Activated CD4-positive, CD25-positive, alpha-beta regulatory T cell (primary cell): ENCODE measurements at places on chromosomes 6 and 20.
A peak's percentile ranks its signal among the peaks of the same experiment; 100 is the strongest.

DNA sequence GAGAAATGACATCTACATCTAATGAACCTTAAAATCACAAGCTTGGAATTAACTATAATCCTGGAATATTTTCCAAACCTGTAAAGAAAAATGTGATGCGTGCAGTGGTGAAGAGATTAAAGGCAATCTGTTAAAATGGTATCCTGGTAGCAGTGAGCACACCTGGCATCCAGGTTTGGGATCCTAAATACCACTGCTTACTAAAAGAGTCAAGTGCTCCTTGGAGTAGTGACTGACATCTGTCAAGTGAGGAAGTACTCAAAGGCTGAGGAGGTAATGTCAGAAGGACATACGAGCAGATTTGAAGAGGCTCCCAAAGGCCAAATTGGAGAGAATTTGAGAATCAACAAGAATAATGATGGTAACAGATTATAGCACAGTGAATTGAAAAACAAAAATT is 32.8 kb downstream of the PCMT1 start:
- no peak for DNase-seq

- no peak for DNase-seq
Observed at GRCh38 chr20:62633598-62634329, 8.5 kb upstream of the SLCO4A1 start.

DNA sequence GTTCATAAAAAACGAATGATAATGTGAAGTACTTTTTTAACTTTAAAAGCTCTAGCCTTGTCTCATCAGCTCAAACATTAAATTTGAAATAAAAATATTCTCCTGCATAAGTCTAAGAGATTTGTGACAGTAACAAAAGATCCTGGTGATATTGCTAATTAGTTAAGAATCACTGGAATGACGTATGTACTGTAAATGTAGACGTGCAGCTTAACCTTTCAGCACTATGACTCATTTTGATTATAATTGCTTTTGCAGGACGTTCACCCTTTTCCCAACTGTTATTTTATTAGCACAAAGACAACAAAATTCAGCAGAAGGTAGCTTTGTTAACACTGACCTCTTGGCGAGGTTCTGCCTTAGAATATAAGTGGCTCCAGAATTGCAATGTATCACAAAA is 68.6 kb downstream of the TENT5A start:
- no peak for DNase-seq

- DNase-seq, result no peak
Observed at GRCh38 chr6:107632381-107633136, 142.6 kb downstream of the SOBP start.

GRCh38 chr6:153059757-153060156 is 57.2 kb upstream of the MTRF1L start:
- no peak for DNase-seq

DNA sequence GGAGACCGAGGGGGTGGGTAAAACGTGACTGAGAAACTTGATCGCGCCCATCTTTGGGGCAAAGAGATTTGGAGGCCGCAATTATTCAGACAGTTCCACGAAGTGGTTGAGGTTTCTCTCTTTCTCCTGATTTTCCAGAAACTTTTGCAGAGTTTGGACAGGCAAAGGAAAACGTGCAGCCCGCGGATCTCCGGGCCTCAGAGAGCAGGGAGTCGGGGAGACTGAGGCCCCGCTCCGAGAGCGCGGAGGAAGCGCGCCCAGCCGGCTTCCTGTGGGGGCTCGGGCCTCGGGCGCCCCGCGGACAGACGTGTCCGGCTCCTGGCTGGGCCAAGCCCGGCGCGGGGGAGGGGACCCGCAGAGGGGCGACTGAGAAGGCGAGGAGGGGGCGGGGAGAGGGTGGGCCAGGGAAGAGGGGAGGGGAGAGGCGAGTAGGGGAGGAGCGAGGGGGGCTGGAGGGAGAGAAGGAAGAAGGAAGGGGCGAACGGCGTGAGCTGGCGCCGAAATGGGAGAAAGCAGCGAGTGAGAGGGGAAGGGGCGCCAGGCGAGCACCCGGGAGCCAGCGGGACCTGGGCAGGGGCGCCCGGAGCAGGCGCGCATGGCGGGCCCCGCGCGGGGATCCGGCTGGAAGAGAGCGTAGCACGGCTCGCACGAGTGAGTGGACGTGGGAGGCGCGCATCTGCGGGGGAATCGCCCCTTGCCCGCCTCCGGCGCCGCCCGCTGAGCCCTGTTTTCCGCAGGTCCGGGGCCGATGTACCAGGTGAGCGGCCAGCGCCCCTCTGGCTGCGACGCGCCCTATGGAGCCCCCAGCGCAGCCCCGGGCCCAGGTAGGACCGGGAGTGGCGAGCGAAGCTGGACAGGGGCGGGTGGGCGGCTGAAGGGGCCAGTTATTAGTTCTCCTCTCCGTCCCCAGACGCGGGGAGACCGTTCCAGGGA is at the start of gene MDFI:
Gene MDFI (plus strand): TSS at position 467 of the 933 bp plus-strand sequence. CDS start 282 bp downstream, at position 749.
- DNase-seq, result no peak

DNA sequence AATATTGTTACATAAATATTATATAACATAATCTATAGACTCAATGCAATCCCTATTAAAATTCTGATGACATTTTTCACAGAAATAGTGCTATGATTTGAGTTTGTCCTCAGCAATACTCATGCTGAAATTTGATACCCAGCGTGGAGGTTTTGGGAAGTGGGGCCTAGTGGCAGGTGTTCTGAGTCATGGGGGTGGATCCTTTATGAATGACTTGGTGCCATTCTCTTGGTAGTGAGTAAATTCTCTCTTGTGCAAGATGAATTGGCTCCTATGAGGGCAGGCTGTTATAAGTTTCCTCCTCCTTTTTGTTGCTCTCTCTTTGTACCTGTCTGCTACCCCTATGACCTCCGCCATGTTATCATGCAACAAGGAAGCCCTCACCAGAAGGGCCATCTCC is 65.8 kb downstream of the SHPRH start:
- DNase-seq, result no peak

DNA sequence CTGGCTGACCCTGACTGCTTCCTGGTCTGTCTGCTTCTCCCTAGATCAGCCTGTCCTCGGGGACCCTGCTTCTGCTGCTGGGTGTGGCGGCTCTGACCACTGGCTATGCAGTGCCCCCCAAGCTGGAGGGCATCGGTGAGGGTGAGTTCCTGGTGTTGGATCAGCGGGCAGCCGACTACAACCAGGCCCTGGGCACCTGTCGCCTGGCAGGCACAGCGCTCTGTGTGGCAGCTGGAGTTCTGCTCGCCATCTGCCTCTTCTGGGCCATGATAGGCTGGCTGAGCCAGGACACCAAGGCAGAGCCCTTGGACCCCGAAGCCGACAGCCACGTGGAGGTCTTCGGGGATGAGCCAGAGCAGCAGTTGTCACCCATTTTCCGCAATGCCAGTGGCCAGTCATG is 6.3 kb downstream of the NRSN2 start:
- no peak for DNase-seq

DNA sequence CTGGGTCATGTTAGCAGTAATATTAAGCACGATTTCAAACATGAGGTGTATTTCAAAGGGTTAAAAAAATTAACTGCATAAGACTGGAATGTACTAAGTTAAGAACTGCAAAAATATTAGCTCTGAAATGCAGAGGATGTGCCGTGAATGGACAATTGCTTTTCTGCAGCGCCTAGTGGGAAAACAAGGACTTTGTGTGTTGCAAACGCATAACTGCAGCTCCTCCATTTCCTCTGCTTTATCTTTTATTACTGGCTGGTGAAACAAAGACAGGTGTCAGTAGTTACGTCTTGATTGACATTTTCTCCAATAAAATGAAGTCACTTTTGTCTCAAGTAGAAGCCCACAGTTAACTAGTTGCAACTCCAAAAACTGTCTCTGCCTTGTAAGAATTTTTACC is 1.7 kb downstream of the PDE7B start:
- no peak for DNase-seq

DNA sequence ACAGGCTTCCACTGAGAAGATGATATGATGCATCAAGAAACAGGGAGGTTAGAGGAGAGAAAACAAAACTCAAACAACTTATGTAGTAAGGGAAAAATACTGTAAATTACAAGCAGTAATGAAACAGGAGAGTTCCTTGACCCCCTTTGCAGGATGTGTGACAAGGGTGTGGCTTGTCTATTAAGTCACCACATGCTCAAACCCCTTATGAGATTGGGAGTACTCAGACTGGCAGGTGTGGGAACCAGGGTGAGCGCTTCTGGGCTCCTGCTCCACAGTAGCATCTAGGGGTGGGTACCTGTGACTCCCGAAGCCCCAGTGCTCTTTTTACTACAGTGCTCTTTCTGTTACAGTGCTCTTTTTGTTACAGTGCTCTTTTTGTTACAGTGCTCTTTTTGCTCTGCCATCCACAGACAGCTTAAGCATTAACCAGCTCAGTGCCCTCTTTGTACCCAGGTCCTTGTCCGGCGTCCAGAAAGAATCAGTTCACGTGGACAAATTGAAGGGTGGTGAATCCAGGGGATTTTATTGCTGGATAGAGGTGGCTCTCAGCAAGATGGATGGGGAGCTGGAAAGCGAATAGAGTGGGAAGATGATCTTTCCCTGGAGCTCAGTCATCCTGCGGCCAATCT is 28.7 kb downstream of the OLIG3 start:
- no peak for DNase-seq

- no peak for DNase-seq
Observed at GRCh38 chr6:85650606-85651005, 7.9 kb upstream of the SYNCRIP start.

GRCh38 chr20:16115911-16116552 is 457.2 kb downstream of the KIF16B start:
- no peak for DNase-seq

DNA sequence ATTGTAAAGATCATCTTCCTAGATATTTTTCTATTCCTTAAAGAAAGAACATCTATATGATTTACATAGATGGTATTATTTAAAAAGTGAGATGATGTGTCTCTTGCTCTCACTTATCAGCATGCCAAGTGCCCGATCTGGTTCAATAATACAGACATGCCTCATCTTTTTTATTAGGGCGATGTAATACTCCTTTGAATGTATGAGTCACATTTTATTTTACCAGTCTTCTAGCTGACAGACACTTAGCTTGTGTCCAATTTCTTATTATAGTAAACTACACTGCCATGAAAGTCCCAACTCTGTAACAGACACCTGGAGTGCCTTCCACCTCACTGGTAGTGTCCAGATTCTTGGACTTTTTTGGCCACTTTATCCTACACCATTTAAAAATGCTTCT is 586.6 kb upstream of the BTBD3 start:
- DNase-seq, result no peak

DNA sequence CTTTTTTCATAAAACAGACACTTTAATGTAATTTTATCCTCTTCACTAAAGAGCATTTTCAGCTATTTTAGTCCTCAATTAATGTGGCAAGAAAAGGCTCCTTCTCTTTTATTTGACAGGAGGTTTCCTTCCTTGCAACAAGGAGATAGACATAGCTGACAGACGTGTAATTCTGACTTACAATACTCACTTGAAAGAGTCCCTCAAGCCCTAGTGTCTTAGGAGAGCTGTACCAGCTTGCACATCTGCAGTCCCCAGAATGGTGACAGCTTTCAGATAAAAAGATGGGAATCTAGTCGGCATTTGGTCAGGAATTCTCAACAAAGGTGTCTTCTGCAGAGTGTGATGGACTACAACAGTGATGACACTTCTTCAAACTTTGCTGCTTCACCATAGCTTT is 603.7 kb upstream of the PTCHD4 start:
- no peak for DNase-seq

GRCh38 chr6:26156850-26157250 is 69.6 kb downstream of the HFE start:
- DNase-seq, result peak; percentile 36

DNA sequence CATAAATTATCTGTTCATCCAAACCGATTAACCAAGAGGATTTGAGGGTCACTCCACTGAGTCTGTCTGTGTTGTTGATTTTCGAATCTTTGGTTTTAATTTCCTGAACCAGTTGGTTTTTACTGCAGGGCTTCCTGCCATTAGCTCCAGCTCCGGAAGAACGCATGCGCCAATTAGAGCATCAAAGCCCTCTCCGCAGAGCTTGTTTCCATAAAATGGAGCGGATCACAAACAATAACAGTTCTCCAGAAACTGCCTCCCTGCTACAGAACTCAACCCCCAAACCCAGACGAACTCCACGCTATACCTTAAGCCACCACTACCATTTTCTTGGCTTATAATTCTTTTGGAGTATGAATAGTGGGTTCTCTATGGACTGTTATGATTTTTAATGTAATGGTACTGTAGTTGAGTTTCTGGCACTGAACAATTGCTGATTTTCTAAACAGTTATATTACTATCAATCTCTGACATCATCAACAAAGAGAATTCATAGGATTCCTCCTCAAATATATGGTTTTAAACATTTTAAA is 13.8 kb downstream of the TFAP2A start:
- DNase-seq, result no peak

DNA sequence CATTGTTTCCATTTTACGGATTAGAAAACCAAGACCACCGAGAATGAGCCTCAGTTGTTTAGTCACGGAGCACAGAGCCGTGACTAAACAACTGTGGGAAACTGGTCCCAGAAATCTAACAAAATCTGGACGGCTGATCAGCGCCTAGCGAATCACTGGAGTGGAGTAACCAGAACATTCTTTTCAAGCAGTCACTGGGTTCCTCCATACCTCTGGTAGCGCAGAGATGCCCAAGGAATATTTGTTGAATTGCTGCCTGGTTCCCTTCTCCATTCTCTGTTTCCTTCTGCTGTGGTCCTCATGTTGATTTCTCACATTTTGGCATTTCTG is 62.0 kb downstream of the GPX5 start:
- no peak for DNase-seq

GRCh38 chr6:21953831-21954801 is 342.7 kb downstream of the PRL start:
- DNase-seq, result no peak

DNA sequence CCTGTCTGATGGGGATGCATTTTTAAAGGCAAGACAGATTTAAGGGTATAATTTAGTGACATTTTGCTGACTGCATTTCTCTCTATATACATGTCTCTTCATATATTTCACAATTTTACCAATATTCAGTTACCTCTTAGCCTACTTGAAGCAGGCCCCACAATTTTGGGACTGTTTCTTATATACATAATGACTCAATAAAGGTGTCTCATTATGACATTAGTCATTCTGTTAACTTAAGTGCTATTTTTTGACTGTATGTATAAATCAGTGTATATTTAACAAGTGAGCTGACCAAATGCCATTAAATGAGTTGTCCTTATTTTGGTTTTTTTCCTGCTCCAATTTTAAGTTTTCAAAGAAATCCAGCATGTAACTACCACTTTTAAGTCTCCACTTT is 313.3 kb downstream of the SOX4 start:
- DNase-seq, result no peak

DNA sequence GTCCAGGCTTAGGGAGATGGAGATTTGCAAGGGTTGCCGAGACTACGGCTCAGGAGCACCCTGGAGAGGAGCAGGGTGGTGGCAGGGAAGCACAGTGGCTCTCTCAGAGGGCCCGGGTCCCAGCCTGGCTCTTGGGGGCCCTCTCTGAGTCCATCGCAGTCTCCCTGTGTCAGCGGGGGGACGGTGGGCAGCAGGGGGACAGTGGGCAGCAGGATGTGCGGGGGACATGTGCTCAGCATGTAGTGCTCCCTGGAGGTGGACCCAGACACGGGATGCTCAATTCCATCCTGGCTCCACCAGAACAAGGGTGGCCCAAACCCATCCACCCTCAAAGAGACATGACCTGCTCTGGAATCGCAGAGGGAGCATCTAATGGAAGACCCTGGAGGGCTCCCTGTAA is 43.0 kb upstream of the ZBP1 start:
- no peak for DNase-seq

- no peak for DNase-seq
Observed at GRCh38 chr6:127083963-127084310, 34.5 kb upstream of the RSPO3 start.

GRCh38 chr6:1832844-1833787 is 223.4 kb downstream of the FOXC1 start:
- DNase-seq, result no peak

- no peak for DNase-seq
Observed at GRCh38 chr6:136952714-136953260, 30.7 kb downstream of the SLC35D3 start.

- DNase-seq, result no peak
Observed at GRCh38 chr6:134574491-134574890, 256.6 kb upstream of the SGK1 start.
